Hematopoietic multipotent progenitor cell treated with erythropoietin and hydrocortisone succinate and interleukin-3 and kit ligand, for 15 days (in vitro differentiated cells): ENCODE measurements at places on chromosomes 4 and X.
A peak's percentile ranks its signal among the peaks of the same experiment; 100 is the strongest.

DNA sequence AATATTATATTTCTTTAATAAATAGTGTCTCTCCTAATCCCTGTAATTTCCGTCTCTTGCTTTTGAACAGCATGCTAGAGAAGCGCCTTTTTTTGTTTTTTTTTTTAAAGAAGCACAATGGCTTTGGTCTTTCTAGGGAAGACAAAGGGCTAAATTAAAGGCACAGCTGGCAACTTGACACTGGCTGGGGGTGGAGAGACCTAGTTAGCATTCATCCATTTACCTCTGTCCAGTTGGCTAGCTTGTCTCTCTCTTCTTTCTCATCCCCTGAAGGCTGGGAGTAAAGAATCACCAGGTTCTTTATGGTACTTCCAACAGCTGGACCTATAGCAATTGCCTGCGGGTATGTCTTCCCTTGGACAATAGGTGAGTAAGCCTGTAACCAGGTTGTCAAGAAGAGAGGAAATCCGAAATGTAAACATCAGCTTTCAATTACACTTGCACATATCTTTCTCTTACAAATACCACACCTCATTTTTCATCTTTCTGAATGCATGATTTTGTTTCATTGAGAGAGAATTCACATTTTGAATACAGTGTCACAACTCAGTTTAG, 178.4 kb upstream of the GPR101 start:
- no peak for DNase-seq

DNA sequence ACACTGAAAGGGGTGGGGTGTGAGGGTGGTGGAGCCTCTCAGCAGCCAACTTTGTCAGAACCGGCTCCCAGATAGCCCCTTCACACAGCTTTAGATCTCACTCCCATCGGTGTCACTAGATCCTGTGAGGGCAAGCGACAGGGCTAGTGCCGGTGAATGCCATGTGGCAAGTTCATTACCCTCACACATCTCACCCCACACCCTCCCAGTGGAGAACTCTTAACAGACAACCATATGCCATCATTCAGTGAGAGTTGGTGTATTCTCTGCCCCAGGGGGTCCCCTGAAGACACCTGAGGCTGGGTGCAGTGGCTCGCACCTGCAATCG, 15.3 kb downstream of the SEPTIN6 start:
- no peak for DNase-seq

DNA sequence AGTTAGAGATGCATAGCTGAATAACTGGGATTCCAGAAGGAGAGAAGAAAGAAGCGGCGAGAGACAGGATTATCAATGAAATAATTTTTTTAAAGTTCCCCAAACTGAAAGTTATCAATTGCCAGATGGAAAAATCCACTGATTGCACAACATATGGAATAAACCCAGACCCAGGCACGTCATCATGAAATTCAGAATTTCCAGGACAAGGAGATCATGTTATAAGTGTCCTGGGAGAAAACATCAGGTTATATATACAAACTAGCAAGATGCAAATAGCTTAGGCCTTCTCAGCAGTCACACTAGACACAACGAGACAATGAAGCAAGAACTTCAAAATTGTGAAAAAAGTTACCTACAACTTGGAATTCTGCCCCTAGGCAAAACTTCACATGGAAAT, 200.0 kb downstream of the PALLD start:
- no peak for DNase-seq

DNA sequence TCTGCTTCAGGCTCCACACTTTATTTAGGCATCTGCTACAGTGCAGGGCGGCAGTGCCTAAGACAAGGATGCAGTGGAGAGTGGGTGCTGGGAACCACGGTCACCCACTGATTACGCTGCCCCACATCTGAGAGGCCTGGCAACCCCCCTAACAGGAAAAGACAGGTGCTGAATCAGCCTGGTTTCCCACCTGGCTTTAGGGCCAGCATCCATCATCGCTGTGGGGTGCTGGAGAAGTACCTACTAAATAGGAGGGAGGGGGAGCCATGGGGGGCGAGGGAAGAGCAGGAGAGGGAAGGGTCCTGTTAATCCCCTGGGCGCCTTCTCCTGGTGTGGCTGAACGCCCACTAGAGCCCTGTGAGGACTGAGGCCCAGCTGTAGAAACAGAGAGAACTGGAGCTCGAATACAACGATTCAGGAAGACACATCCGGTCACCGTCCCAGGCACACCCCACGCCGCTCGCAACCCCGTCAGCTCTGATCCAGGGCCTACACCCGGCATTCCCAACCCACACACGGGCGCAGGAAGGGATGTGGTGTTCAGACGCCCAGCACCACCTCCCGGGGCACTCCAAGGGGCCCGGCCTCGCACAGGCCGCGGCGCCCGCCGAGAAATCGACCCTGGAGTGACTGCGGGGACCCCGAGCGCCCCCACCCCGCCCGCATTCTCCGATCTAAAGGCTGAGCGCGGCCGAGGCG, 554 bp downstream of the DCTD start:
- no peak for DNase-seq

- no peak for DNase-seq
Measured at GRCh38 chr4:156837625-156838345, 133.8 kb downstream of the PDGFC start.

GRCh38 chr4:3500634-3501101, 31.6 kb downstream of the LRPAP1 start:
- no peak for DNase-seq

DNA sequence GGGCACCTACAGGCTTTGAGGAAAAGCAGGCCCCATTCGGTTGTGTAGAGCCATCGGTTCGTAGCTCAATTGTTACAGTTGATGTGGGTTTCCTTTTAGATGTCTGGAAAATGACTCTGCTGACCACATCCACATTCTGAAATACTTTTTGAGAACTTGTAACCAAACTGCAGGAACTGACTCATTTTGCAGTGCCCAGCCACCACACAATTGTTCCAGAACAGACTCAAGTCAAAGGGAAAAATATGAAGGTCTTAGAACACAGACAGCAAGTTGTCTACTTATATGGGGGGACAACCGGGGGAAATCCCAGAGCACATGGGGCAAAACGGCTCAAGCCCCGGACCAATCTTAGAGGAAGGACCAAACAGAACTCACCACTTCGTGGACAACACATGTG, 557.6 kb upstream of the DIPK2B start:
- DNase-seq, result no peak

- no peak for DNase-seq
Measured at GRCh38 chr4:156476359-156476758, 495.2 kb downstream of the PDGFC start.

GRCh38 chrX:111100191-111100590, 4.2 kb downstream of the PAK3 start:
- DNase-seq, result peak; percentile 10

DNA sequence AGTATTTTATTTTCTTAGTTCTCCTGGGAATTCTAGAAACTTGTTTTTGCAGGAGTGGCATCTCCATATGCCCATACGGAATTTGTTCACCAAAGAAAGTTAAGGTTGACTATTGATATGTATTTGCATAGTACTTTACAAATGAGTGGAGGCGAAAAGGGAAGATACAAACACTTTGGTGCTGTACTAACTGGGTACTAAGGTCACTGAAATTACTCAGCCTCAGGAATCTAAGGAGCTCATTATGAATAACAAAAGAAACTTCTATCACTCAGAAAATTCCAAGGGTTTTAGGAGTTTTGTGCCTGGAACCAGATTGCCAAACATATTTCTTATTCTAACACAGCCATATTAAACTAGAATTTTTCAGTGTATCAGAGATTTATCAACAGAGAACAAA, 27.4 kb upstream of the TMPRSS11B start:
- no peak for DNase-seq

- no peak for DNase-seq
Measured at GRCh38 chrX:31497086-31497485, 425.2 kb upstream of the FTHL17 start.

DNA sequence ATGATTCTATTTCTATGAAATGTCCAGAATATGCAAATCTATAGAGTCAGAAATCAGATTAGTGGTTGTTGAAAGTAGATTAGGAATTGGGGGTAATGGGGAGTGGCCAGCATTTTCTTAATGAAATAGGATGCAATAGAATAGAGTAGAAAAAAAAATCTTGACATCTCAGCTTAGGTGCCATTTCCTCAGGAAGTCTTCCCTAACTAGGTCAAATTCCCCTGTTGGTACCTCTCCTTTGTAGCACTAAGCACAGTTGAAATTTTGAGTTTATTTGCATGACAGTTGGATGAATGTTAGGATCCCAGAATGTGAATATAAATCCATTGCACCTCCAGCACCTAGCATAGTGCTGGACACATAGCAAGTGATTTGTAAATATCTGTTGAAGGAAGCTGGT, 30.0 kb upstream of the PDK3 start:
- DNase-seq, result no peak

- DNase-seq, result no peak
Measured at GRCh38 chr4:17877661-17878060, 66.9 kb downstream of the NCAPG start.

GRCh38 chr4:4491396-4491893, 50.4 kb downstream of the STX18 start:
- no peak for DNase-seq

- no peak for DNase-seq
Measured at GRCh38 chr4:94463771-94464170, 12.0 kb downstream of the PDLIM5 start.
